NCI-H1048 (cell line): ENCODE measurements at places on chromosomes 5 and 9.

GRCh38 chr9:128421482-128421996, 882 bp downstream of the CERCAM start:
- no peak for DNase-seq

DNA sequence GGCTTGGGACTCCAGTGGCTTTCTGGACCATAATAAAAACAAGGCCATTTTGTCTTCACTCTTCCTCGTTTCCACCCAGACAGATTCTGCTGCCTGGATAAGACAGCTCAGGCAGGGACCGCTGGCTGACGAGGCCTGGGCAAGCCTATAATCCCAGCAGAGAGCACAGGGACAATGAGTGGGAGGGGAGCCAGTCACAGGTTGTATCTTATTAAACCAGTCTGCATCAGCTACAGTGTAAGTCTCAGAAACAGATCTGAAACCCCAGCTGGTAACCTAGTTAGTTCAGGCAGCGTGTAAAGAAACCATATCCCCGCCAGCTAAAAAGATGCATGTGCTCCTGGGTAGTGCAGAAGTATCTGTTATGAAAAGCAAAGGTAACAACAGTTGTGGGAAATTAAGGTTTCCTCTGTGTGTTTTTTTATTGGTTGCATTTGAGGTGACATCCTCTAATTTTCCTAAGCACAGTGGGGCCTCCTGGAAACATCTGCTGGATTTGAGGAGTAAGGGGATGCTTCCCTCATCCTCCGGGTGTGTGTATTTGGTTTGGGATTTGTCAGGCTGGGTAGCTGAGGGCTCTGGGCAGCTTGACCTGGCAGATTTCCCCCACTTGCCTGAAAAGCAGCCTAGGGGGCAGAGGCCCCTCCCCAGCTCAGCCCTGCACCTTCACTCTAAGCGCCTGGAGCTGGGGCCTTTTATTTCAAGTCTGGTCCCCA, 15.2 kb upstream of the TAL2 start:
- no peak for DNase-seq

- DNase-seq, result no peak
Observed at GRCh38 chr5:39765366-39765765, 340.6 kb upstream of the DAB2 start.

GRCh38 chr9:71519098-71519696, 249.1 kb downstream of the CEMIP2 start:
- DNase-seq, result no peak

DNA sequence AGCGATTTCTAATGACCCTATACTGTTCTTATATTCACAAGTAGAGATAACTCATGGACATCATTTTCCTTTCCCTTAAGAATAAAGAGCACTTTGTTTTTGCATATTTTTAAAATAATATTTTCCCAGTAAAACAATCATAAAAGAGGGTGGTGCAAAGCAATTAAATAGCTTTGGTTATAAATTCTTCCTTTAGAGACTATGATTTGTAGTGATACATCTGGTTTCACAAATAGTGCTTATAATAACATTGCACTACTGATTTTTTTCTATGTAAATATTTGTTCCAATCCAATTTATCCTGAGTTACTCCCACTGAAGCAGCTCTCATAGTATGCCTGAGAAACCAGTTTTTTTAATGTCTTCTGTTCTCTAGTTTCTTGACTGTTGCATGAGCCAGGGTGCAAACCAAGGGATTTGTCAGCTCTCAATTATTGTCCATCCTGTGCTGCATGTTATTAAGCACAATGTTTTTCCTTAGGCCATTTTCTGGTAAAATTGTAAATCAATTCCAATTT, 74.7 kb downstream of the LURAP1L start:
- DNase-seq, result no peak

DNA sequence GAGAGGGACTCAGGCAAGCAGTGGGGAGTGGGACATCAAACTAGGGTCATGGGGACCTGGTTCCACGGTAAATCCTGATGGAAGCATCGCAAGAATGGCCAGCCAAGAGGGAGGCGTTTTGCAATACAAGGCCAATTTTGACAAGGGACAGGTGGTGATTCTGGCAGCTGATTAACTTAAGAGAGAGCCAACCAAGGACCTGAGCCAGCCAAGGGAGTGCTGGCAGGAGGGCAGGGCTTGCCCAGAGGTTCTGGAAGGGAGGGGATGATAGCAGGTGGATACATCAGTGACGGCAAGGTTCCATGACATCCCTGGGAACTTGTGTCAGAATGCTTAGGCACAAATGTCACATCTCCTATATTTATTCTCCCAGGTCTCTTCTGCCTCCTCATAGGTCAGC, 32.8 kb upstream of the PUM3 start:
- no peak for DNase-seq

GRCh38 chr9:127194881-127195713, 69.5 kb upstream of the GARNL3 start:
- DNase-seq, result no peak

DNA sequence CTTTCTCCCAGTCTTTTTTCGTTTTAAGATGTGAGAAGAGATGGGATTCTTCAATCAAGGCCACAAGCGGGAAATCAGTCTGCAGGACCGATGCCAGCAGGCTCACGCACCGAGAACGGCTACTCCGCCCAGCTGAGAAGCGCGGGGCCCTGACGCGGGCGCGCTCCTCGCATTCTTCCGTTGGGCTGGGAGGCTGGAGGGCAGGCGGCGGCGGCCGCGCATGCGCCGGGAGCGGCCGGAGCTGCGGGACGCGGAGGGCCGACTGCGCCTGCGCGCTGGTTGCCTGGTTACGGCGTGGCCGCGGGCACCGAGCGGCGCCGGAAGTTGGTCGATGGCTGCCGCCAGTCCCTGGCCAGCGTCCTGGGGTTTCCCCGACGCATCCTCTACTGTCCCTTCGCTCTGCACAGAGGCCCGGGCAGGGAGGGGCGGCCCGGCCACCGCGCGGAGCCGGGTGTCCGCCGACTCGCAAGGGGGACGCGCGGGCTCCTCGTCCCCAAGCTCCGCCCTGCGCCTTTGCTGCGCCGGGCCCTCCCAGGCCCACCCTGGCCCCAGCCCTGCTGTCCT, 831 bp upstream of the SEC16A start:
- DNase-seq, result peak; percentile 85

DNA sequence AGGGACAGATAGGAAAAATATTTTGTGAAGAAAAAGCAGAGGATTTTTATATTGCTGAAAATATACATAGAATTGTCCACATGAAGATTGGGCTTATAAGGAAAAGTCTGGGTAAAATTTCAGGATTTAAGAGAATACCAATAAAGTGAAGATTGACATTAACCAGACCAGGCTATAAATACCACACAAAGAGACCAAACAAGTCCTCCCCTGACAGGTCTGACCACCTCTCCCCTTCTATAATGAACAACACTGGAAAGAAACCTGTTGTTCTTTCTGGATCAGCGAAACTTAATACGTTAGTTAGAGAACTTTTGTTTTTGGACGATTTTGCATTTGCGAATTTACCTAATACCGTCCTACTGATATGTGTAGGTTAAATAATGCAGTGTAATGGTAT, 138.3 kb downstream of the ISL1 start:
- no peak for DNase-seq

DNA sequence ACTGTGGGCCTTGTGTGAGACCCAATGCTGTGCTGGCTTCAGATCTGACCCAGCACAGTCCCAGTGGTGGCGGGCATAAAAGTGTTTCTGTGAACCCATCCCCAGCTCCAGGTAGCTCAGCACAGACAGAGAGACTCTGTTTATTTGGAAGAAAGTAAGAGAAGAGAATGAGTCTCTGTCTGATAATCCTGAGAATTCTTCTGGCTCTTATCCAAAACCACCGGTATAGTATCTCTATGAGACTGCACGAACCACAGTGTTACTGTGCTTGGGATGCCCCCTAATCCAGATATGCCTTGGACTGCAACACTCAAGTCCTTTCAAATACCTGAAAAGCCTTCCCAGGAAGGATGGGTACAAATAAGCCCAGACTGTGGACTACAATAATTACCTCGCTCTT, 1660.8 kb upstream of the ACO1 start:
- DNase-seq, result no peak

GRCh38 chr9:70531311-70531710, 116.9 kb upstream of the KLF9 start:
- DNase-seq, result no peak

DNA sequence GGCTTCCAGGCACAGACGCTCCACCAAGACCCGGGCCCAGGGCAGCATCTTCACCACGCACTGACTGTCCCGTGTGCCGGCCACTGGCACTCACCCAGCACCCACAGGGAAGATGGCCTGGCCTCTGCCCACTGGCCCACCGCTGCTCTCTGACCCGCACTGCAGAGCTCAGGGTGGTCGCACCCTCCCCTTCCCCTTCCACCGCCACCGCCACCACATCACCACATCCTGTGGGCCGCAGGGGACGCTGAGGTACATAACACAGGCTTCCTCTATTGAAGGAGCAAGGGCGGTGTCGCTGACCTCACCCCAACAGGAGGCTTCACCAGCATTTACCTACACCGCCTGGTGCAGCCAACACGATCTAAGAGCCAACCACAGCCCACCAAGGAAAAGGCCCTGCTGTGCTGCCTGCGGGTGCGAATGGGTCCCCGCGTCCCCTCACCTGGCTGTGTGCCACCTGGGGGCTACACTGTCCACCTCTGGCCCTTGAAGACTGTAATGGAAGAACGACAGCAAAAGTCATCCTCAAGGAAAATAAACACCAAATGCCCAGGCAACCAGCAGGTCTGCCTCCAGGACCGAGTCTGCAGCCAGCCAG, 101.8 kb downstream of the CAMSAP1 start:
- DNase-seq, result no peak

DNA sequence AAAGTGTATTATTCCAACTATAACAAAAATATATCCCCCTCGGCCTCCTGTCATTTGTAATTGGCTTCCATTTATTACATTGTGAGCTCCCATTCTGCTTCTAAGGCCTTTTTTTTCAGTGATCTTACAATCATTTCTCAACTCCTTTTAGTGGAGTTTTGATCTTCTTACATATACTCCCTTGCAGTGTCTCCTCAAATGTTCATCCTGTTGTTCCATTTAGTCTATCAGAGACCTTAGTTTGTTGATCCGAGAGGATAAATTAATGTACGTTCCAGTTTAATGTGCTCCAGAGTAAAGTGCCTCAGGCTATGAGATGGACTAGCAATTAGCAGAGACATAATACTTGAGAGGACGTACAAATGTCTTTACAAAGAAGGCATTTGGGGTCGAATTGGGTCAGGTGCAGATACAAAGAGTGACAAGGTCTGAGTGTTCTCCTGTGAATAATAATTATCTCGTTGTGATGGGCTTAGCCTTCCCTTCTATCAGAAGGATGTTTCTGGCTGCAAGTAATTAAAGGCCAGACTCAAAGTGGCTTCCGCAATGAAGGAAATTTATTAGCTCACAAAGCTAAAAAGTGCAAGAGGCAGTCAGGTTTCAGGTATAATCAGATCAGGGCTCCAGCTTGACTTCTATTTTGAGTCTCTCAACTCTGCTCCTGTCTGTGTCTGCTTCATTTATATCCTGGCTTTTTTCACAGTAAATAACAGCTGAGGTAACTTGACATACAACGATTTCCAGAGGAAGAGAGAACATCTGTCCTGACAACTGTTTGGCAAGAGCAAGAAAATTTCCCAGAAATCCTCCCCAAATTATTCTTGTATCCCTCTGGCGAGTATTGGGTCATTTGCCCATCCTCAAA, 30.1 kb downstream of the ARRDC3 start:
- no peak for DNase-seq

- DNase-seq, result no peak
Observed at GRCh38 chr9:36950389-36950788, 83.7 kb downstream of the PAX5 start.

DNA sequence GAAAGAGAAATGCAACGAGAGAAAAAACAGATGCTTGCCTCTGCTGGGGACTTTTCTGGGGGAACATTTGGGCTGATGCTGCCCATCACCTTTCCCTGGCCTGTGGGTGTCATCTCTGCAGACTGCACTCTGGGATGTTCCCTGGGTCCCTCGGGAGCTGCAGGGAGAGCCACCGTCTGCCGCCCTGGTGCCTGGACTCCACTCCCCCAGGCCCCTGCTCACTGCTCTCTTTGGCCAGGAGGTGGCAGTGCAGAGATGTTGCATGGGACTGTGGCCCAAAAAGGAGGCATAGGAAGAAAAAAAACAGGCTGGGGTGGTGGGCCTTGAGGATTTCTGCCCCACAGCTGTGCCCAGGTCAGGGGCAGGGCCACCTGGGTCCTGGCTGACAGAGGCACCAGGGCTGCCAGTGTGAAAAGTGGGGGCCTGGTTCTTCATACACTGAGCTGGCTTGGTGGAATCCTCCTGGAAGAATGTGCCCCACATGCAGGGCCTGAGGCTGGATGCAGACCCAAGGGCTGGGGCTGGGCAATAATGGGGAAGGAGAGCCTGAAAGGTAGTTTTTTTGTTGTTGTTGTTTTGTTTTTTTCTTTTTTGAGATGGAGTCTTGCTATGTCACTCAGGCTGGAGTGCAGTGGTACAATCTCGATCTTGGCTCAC, 353.6 kb downstream of the SLIT3 start:
- DNase-seq, result no peak

- DNase-seq, result no peak
Observed at GRCh38 chr5:84059672-84060071, 325.0 kb downstream of the EDIL3 start.

DNA sequence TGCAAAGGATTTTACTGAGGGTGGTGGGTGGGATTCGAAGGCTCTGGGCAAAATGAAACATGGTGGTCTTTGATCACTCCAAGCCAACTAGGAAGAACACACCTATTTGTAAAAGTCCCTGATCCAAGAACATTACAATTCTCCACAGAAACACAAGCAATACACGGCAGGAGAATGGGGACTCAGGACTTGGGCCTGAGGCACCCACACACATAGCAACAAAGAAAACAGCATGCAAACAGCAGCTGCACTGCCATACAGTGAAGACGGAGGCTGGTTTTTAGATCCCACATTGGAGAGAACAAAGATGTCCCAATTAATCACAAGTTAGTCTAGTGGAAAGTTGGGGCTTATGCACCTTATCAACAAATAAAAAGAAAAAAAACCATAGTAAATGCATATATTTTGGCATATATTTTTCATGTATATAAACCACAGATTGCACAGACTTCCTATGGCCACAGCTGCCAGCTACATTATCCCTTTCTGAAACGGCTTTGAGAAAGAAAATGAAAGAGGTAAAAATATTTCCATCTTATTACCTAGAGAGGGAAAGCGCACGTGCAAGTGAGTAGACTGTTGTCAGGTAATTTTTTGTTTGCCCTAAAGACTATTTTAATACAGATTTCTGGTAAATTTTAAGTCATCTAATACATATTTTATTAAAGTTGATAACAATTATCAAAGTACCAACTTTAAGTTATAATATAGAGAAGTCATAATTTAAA, 410.9 kb downstream of the BNC2 start:
- DNase-seq, result no peak

GRCh38 chr5:125232779-125233230, 486.4 kb upstream of the ZNF608 start:
- no peak for DNase-seq

- no peak for DNase-seq
Observed at GRCh38 chr5:101080462-101081240, 177.6 kb upstream of the ST8SIA4 start.

DNA sequence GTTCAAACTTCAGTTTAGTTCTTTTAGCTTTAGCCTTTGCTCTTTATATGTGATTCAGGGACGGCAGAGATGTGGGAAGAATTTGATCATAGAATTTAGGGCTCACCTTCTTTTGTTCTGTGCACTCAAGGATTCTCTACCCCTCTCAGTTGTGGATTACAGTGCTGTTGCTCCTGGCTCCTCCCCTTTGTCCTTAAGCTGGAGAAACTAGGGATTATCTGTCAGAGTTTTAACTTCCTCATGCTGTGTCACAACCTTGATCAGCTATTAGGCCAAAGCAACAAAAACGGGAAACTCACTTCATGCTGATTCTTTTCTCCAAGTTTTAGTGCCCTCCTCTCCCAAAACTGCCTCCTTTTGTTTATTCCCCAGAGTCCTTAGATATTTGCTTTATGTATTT, 13.0 kb upstream of the PCDHAC2 start:
- no peak for DNase-seq

- no peak for DNase-seq
Observed at GRCh38 chr9:14236591-14236990, 77.3 kb downstream of the NFIB start.
